ENCODE measurements at places on chromosomes 1 and 21.

- no peak for DNase-seq
These were observed 944 bp upstream of the AGO3 start for GRCh38 chr1:35929730-35930592.

DNA sequence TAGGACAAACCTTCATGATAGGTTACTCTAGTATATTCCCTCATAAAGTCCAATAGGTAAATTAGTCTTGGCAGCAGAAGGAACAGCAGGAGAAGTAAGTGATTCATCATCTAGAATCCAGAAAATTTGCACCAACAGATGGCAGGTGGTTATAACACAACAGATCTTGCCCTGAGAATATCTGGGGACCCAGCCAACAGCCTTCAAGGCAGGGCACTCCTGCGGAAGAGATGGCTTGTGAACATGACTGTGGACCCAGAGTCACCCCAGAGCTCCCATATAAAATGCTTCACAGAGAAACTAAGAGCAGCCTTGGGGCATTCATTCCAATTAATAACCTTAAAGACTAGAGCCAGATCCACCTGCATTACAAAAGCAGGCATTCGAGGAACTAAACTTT is 7.9 kb upstream of the PLA2G2C start:
- DNase-seq, result no peak

DNA sequence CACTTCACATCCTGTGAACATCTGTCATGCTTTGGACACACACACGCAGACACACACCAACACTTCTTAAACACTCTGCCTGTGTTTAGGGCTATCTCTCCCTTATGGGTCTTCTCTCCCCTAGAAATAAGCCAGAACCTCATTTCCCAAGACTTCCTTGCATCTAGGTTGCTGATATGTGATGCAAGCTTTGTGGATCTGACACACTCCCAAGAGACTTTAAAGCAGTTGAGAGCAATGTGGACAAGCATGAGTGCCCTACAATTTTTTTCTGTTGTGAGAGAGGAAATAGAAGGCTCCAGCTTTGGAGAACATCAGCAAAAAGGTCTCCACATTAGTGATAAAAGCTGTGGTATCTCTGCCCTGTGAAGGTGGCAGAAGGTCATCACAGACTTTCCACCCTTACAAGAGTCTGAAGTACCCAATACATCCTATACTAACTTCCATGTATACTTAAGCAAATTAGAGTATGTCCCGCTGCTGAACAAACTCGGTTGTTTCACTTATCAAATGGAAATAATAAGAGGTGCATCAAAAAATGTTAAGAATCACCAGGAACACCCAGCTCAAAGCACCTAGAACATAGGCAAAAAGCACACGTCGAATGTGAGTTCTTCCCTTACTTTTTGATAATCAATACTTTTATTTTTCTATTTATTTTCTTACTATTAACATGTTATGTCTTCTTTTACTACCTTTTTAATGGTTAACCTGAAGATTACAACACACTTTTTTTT is 267.6 kb downstream of the SETD4 start:
- DNase-seq, result no peak

- DNase-seq, result no peak
These were observed 93.0 kb downstream of the MTR start for GRCh38 chr1:236888126-236888525.

DNA sequence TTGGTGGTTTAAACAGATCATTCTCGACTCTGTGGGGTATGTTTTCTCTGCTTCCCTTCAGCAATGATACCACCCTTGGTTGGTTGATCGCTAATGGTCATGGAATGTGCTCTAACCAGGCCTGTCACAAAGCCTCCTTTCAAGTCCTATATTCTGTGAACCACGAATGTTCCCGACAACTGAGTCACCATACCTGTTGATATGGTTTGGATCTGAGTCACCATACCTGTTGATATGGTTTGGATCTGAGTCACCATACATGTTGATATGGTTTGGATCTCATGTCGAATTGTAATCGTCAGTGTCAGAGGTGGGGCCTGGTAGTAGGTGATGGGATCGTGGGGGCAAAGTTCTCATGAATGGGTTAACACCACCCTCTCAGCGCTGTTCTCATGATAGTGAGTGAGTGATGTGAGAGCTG is 10.2 kb upstream of the CAMK2N1 start:
- DNase-seq, result no peak

- no peak for DNase-seq
These were observed 39.3 kb downstream of the L1TD1 start for GRCh38 chr1:62233926-62234450.

DNA sequence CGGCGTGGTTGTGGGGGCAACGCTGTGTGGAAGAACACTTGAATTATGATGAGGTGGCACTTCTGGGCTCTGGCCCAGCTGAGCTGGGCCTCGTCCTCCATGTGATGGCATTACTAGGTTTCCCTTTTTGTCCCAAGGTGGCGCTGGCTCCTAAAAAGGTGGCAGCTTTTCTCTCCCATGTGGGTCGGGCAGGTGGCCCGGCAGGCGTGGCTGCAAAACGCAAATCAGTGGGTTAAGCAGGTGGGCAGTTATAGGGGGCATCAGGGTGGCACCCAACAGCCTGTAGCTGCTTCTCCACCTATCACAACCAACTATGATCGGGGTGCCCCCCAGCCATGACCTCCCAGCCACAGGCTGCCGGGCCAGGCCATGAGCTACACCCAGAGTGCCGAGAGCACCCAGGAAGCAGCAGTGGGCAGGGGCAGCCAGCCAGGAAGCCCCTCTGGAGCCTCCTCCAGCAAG is 59.6 kb downstream of the KCNAB2 start:
- no peak for DNase-seq

DNA sequence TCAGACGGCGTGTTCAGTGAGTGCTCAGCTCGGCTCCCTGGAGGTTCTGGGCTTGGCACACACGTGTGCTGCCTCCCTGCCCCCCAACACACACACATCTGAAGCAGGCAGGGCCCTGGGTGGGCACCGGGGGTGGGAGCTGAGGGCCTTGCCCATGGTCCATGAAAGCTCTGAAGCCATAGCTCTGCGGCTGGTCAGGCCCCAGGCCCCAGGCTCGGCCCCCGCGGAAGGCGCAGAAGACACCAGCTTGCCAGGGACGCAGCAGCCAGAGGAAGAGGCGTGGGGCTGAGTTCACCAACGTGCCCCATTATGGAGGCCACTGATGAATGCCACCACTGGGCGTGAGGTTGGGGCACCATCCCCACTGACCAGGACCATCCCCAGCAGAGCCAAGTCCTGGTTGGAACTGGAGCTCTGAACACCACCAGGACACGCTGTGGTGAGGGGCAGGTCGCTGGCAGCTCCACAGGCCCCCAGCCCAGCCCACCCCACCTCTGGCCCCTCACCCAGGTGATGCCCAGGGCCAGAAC is 4.2 kb downstream of the AURKAIP1 start:
- no peak for DNase-seq

GRCh38 chr21:15059397-15059796 is 5.4 kb downstream of the NRIP1 start:
- DNase-seq, result no peak

DNA sequence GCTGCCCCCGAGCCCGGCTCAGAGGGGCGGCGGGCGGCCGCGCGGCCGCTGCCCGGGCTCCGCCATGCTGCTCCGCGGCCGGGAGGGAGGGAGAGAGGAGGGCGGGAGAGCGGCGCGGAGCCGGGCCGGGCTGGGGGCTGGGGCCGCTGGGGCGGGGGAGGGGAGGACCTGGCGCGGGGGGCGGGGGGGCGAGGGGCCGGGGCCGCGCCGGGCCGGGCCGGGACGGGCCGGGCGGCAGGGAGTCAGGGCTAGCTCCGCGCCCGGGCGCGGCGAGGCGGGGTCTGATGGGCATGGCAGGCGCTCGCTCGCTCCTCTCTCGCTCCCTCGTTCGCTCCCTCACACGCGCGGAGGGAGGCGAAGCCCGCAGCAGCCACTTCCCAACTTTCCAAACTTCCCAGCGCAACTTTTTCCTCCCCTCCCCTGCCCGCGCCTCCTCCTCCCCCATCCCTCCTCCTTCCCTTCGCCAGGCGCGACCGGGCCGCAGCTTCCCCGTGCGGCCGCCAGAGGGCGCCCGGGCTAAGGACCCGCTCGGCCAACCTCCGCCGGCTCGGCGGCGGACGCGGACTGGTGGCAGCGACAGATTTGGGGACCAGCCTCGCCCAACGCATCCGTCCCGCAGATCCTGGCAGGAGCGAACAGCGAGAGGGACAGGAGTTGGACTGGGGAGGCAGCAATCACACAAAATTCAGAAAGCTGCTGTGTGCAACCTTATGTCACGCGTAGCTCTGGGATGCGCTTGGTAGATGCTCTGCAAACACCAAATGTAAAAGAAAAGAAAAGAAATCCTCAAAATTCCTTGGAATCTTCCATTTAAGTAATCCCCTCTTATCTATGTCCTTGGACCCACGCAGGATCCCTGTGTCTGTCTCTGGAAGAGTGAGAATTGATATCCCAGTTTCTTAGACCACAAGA is at the start of gene TRABD2B:
TRABD2B (minus strand) TSS at position 97 of the 912 bp plus-strand sequence.
- DNase-seq, result peak; percentile 92

- DNase-seq, result no peak
These were observed 8.7 kb upstream of the COL6A1 start for GRCh38 chr21:45972716-45973474.

Data from retina (tissue), 1 donor.